Activated CD8-positive, alpha-beta T cell treated with anti-CD3 and anti-CD28 coated beads, Interleukin-2, amount 10 ng/mL, durations not matched to agents 7 days and 5 days (primary cell): ENCODE measurements at places on chromosomes 13 and 19. TPM values are rescaled to one million over a fixed set of nuclear protein-coding genes. Genes with fewer than 3 reads are reported as not detected.
A peak's percentile ranks its signal among the peaks of the same experiment; 100 is the strongest.

- DNase-seq: no peak
- peaks cover 14% of the 10 kb centered on the region for H3K27me3 ChIP-seq
- H3K27ac ChIP-seq: no peak overlapping the region
- peaks cover 18% of the 10 kb centered on the region for H3K4me1 ChIP-seq
Observed at GRCh38 chr19:861141-861755, 1.8 kb downstream of the CFD start.

- H3K27me3 ChIP-seq: peaks cover 7% of the 10 kb centered on the region
- no peak overlapping the region for H3K27ac ChIP-seq
- peaks cover 21% of the 10 kb centered on the region for H3K4me1 ChIP-seq
- H3K4me3 ChIP-seq: no peak overlapping the region
- H3K36me3 ChIP-seq: no peaks in the 10 kb centered on the region
Observed at GRCh38 chr19:44737238-44738071, 11.1 kb upstream of the BCL3 start.

DNA sequence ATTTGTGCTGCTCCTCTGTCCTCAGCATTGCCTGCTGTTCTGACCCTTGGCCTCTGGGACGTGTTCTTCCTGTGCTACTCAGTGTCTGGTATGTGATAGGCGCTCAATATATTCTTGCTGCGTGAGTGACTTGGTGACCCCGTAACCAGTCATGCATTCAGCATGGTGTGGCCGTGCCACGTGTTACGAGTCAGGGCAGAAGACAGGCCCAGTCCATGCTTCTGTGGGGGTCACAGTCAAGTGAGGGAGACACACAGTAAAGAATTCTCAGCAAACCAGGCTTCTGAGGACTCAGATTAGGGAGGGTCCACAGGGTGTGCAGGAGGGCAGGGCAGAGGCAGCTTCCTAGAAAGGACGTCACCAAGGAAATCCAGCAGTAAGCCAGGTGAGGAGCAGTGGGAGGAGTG lies 7.9 kb downstream of the PPP1R37 start:
- peaks cover 73% of the 10 kb centered on the region for H3K4me1 ChIP-seq
- no peaks in the 10 kb centered on the region for H3K27me3 ChIP-seq
- H3K27ac ChIP-seq: no peak overlapping the region
- no peak overlapping the region for H3K4me3 ChIP-seq

DNA sequence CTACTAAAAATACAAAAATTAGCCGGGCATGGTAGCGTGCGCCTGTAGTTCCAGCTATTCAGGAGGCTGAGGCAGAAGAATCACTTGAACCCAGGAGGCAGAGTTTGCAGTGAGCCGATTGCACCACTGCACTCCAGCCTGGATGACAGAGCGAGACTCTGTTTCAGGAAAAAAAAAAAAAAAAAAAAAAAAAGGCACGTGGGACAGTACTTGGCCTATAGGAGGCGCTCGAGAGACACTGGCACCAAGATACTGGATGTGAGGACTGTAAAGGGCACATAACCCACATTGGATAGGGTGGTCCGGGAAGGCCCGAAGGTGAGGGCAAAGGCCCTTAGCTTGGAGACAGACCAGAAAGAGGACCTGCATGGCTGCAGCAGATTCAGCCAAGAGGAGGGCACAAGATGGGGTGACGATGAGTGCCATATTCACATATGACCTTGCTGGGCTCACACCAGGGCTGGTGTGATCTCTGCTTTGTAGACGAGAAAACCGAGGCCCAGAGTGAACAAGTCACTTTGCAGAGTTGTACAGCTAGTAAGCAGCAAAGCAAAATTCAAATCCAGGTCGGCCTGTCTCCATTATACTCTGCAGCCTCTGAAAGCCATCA lies 89.4 kb downstream of the DPF1 start:
- H3K27ac ChIP-seq: no peak overlapping the region
- no peaks in the 10 kb centered on the region for H3K27me3 ChIP-seq
- no peak overlapping the region for H3K4me3 ChIP-seq
- no peaks in the 10 kb centered on the region for H3K36me3 ChIP-seq

DNA sequence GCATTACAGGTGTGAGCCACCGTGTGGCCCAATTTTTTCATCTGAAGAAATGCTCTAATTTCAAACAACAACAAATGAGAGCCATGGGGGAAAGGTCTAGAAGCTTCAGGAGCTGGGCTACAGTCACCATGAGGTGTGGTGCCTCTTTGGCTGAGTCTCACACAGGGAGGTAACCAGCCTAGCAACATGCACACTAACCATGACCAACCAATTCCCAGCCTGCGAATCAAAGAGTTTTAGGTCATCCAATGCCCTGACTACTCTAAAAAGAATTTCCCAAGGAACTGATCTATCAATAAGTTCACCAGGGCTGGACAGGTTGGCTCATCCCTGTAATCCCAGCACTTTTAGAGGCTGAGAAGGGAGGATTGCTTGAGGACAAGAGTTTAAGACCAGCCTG lies 29.9 kb downstream of the PBX4 start:
- H3K27ac ChIP-seq: peak overlapping the region; percentile 81
- H3K4me1 ChIP-seq: peaks cover 73% of the 10 kb centered on the region
- peaks cover 60% of the 10 kb centered on the region for H3K36me3 ChIP-seq

GRCh38 chr19:7637374-7638256 lies 705 bp downstream of the STXBP2 start:
- H3K4me1 ChIP-seq: peaks cover 40% of the 10 kb centered on the region
- H3K27me3 ChIP-seq: no peaks in the 10 kb centered on the region
- peak overlapping the region; percentile 92 for H3K27ac ChIP-seq
- peak overlapping the region; percentile 80 for H3K4me3 ChIP-seq
- DNase-seq: peak; percentile 29
- H3K36me3 ChIP-seq: peaks cover 19% of the 10 kb centered on the region

DNA sequence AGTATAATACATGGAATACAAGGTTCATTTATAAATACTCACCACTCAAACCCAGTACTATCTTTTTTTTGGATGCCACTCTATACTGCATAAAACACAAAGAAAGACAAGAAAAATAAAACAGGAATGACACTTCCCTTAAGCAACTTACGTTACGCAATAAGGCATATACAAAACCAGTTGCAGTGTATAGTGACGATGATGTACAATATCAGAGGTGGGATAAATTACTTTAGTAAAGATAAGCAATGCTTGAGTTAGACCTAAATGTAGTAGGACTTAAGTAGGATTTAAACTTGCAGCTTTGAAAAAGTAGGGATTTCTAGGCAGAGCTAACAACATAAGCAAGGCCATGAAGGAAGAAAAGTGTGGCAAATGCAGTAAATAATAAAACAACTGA lies 374.9 kb downstream of the SPRY2 start:
- no peak overlapping the region for H3K27ac ChIP-seq
- H3K27me3 ChIP-seq: no peaks in the 10 kb centered on the region
- no peaks in the 10 kb centered on the region for H3K4me1 ChIP-seq
- DNase-seq: no peak
- H3K4me3 ChIP-seq: no peak overlapping the region

DNA sequence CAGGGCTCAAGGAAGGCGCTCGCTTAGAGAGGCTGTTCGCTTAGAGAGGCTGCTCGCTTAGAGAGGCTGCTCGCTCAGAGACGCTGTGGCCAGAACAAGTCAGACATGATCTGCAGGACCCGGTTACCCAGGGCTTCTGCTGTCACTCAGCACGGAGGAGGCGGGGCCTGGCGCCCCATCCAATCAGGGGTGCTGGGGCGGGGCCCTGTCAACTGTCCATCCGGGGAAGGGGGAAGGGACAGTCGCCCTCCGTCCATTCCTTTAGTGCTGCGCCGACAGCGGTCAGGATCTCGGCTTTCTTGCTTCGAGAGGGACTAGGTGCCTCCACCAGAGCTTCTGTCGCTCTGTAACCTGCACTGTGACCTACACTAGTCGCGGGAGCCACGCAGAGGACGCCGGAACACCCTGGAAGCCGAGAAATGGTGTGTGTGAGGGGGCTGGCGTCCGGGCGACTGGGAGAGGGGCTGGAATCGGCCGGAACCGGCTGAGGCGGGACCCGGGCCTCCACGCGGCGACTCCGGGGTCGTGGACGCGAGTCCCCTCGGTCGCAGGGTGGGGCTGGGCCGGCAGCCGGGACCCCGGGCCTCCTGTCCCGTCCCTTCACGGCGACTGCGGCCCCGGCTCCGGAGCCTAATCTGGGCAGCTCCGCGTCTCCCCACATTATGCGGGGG lies at the start of gene ZNF440:
Gene ZNF440 (plus strand): TSS at position 245 of the 671 bp plus-strand sequence. CDS start 175 bp downstream, at position 420.
- peaks cover 35% of the 10 kb centered on the region for H3K36me3 ChIP-seq
- peaks cover 23% of the 10 kb centered on the region for H3K4me1 ChIP-seq
- DNase-seq: peak; percentile 94
- H3K27me3 ChIP-seq: no peaks in the 10 kb centered on the region
- peak within 1 kb of the TSS; percentile 88 for H3K27ac ChIP-seq
- H3K4me3 ChIP-seq: peak within 1 kb of the TSS; percentile 89

Gene ITGBL1
- total RNA-seq: not detected

Gene OSCAR
- 0.34 TPM for total RNA-seq

Gene SAFB2
- total RNA-seq: 84.2 TPM
